SK-MEL-5 (cell line): ENCODE measurements at places on chromosomes 7 and 10.

- DNase-seq = no peak
These were observed 100.9 kb downstream of the LHPP start for GRCh38 chr10:124562425-124563060.

DNA sequence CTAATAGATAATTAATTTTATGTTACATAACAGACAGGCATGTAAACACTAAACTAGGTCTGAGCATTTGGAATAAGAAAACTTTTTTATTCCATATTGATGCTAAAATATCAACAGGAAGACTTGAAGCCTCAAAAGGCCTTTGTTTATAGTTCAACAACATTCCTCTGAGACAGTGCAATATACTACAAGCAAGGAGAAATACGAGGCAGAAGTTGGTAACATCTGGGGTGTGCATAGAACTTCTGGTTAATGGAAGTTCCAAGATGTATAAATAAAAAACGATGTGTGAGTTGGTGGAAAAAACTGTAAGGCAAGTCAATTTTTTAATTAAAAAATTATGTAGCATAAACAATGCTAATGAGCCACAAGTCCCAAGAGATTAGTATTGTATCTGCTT, 139.6 kb downstream of the SKAP2 start:
- DNase-seq = no peak

GRCh38 chr7:50450590-50451032, 461 bp upstream of the FIGNL1 start:
- DNase-seq = no peak

GRCh38 chr7:138755331-138755747, 42.5 kb upstream of the TMEM213 start:
- peak; percentile 92 for DNase-seq

DNA sequence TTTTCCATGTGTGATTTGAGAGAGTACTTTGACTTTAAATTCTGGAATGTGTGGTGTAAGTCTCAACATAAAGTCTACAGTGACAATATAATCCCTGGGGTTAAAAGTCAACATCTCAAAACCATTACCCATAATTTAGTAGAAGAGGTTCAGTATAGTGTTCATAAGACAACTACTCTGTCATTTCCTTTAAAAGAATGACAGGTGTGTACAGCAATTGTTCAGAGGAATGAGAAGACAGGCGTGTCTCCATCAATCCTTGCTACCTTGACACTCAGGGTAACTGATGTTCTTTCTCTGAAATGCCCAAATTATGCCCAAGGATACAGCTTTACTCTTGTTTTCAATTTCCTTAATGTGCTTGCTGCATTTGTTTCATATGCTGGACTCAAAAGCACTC, 256.4 kb downstream of the DYNC1I1 start:
- DNase-seq = no peak

DNA sequence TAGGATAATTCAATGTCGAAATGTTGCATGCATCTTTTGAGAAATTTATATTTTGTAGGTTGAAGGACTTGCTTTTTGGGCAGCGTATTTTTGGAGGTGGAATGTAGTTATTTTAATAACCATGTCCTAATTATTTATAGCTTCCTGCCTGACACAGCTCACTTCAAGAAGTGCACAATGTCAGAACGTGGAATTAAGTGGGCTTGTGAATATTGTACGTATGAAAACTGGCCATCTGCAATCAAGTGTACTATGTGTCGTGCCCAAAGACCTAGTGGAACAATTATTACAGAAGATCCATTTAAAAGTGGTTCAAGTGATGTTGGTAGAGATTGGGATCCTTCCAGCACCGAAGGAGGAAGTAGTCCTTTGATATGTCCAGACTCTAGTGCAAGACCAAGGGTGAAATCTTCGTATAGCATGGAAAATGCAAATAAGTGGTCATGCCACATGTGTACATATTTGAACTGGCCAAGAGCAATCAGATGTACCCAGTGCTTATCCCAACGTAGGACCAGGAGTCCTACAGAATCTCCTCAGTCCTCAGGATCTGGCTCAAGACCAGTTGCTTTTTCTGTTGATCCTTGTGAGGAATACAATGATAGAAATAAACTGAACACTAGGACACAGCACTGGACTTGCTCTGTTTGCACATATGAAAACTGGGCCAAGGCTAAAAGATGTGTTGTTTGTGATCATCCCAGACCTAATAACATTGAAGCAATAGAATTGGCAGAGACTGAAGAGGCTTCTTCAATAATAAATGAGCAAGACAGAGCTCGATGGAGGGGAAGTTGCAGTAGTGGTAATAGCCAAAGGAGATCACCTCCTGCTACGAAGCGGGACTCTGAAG, 620 bp downstream of the ZRANB1 start:
- DNase-seq = no peak

DNA sequence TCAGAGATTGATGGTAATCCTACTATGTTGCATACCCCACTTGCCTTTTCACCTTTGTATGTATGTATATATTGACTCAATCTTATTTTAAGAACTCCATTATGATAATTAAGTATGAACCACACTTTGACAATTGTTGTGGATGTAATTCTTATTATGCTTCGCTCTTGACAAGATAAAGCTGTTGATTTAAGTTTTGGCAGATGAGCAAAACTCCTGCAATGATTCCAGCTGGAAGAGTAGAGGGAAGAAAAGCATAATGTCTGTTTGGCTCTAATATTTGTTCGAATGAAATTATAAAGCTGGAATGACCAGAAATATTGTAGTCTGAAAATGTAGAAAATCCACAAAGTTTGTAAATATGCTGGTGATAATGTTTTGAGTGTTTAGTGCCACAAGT, 83.8 kb upstream of the AKR1E2 start:
- DNase-seq = no peak

- no peak for DNase-seq
These were observed 114.8 kb upstream of the PLPP4 start for GRCh38 chr10:120342115-120342714.

GRCh38 chr10:80165173-80165572, 32.6 kb downstream of the PLAC9 start:
- DNase-seq = no peak

- DNase-seq = no peak
These were observed 1361.7 kb downstream of the XPNPEP1 start for GRCh38 chr10:108561649-108562048.

DNA sequence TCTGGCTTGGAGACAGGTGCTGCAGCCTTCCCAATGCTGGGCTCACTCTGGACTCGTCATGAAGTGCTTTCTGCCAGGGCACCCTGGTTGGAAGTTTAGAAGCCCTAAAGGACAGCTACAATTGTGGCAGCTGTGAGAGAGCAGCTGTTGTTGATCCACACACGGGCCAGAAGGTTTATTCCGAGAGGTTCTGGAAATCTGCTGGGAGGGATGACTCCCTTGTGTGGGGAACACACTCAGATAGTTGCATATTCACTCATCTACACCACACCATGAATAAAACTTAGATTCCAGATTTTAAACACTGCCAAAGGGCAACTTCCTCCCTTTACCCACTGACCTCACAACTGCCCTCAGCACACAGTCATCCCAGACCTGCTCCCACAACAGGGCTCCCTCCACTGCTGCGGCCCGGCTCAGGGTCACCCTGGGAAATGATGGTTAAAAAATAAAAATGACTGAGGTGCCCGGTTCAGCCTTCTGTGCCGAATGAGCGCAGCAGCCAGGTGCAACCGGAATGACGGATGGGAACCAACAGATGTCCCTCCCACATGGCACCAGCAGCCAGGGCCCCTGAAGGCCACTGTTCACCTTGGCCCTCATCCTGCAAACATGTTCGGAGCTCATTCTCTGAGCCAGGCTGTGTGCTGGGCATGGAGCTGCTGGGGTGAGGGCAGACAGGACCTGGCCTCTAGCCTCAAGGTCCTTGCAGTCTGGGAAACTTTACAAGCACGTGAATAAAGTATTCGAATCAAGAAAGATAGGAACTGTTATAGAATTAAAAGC, 40.2 kb downstream of the ASB13 start:
- no peak for DNase-seq

- DNase-seq = no peak
These were observed 13.9 kb downstream of the GPER1 start for GRCh38 chr7:1101563-1102431.

DNA sequence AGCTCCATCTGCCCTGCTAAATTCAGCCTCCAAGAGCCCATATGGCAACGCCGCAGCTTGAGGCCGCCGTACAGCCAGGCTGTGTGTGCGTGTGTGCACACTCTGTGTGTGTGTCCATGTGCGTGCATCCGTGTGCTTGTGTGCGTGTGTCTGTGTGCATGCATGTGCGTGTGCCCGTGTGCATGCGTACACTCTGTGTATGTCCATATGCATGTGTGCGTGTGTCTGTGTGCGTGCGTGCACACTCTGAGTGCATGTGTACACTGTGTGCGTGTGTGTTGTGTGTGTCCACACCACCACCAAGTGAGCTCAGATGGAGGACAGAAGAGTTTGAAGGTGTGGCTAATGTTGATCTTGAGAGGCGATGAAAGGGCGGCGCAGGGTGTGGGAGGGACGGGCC, 30.0 kb downstream of the SMKR1 start:
- no peak for DNase-seq

GRCh38 chr10:31288001-31288400, 31.0 kb upstream of the ZEB1 start:
- DNase-seq = no peak

GRCh38 chr10:84903320-84903719, 574.9 kb downstream of the CCSER2 start:
- DNase-seq = no peak

DNA sequence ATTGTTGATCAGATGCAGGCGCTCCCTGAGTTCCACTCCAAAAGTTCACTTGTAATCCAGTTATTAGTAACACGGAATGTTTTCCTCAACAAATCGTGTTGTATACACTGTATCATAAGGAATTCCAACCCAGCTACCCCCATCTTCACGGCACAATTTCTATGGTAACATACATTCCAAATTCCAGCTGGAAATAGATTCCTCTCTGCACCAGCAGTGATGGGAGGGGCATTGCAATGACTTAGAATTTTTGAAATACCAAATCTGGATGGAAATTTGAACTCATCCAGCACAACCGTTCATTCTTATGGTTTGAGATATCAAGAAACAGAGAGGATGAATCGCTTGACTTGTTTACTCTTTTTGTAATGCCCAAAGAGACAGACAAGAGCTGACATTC, 38.9 kb upstream of the RHEB start:
- DNase-seq = no peak

DNA sequence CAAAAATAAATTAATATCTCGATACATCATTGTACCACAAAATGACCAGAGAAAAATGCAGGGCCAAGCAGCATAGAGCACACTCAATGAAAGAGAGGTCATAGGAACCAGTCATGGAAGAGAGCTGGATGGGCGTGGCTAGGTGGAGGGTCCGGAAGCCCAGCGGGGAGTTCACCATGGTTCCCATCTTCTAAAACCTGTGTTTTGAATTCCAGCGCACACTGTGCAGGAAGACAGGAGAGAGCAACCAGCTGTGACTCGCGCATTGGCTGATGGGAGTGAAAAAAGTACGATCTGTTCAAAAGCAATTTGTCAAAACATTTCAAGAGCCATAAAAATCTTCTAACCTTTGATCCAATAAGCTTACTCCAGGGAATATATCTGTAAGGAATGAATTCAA, 125.2 kb upstream of the NANOS1 start:
- DNase-seq = no peak

- DNase-seq = no peak
These were observed 37.0 kb upstream of the LCOR start for GRCh38 chr10:96794836-96795733.

GRCh38 chr7:101814991-101815825, 2.2 kb upstream of the CUX1 start:
- DNase-seq = no peak

DNA sequence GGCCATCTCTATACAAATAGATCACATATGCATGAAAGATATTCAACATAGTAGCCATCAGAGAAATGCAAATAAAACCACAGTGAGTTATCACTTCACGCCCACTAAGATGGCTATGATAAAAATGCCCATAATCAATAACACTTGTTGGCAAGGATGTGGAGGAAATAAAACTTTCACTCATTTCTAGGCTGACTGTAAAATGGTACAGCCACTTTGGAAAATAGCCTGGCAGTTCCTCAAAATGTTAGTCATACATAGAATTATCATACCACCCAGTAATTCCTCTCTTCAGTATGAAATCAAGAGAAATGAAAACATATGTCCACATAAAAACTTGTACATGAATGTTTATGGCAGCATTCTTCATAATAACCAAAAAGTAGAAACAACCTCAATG, 324.9 kb downstream of the LRRTM3 start:
- no peak for DNase-seq

DNA sequence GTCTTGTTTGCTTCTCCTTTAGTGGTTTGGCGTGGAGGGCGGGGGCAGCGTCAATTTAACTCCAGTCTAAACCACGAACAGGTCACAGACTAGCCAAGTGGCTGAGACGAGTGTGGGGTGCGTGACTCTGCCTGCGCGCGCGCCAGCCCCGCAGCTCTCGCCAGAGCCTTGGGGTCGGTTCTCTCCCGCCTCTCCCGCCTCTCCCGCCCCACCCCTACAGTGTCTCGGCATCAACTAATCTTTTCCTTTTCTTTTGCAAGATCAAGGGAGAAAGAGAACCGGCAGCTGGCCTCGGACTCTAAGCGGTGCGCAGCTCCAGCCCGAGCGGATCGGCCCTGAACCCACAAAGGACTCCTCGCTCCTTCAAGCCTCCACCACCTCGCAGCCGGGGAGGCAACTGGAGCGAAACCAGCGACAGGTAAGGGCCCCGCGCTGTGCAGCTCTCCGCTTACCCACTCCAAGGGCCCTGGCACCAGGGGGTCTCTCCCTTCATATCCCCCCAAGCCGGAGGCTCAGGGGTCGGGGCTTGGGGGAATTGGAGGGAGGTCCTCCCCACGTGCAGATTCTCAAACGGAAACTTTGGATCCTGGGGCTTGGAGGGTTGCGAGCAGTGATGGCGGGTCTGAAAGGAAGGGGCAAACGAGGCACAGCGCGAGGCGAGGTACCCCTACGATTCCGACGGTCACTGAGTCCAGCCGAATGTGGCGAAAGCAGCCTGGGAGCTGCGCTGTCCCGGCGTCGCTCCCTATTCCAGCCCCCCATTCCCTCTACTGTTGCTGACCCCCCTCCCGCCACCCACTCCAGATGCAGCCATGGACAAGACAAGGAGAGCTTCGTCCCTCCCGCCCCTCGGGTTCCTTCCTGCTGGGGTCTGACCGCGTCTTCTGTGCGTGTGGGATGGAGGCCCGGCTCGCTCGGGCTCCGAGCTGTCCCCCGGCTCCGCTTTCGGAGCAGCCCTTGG, 829 bp downstream of the CHRM2 start:
- DNase-seq = no peak

- DNase-seq = no peak
These were observed 3.0 kb downstream of the ZNF518A start for GRCh38 chr10:96133135-96133534.

DNA sequence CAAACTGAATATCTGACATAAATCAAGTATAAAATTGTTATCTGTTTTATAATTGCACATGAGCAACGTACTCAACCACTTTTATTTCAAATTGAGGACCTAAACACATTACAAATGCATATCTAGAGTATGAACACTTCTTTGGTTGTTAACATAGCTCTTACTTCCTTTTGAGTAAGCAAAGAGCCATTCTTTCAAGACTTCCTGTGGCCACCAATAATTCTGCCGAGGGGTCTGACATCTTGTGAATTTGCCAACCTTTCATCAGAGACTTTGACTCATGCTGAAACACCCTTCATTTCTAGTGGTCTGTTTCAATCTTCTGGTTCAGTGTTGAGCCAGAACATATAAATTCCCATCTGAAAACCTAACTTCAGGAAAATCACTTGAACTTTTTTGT, 59.4 kb downstream of the CDK14 start:
- DNase-seq = peak; percentile 42

- no peak for DNase-seq
These were observed 9.4 kb downstream of the TMEM106B start for GRCh38 chr7:12220389-12221046.

- DNase-seq = no peak
These were observed 17.6 kb upstream of the RASGEF1A start for GRCh38 chr10:43284341-43284910.
